ENCODE measurements at places on chromosomes 5 and 9.

DNA sequence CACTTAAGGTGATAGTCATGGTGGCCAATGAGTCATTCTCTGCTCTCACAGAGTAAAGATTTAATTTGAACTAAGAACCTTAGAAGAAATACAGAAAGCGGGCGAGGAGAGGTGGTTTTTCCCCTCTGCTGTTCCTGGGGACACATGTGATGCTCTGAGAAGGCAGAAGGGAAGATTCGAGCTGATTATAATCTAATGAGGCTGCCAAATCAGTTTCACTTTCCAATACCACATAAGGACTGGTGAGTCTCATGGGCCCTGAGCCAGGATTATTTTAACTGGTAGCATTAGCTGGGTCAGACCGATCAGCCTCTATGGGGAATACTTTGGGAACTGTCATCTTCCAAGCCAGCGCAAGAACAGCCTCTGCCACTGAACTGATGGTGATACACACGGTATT is 116.5 kb downstream of the SLC1A3 start:
- DNase-seq: no peak

- no peak for DNase-seq
Measured at GRCh38 chr9:134327671-134328231, 1.5 kb downstream of the RXRA start.

GRCh38 chr9:135879619-135880018 is 27.7 kb downstream of the CAMSAP1 start:
- DNase-seq: no peak

DNA sequence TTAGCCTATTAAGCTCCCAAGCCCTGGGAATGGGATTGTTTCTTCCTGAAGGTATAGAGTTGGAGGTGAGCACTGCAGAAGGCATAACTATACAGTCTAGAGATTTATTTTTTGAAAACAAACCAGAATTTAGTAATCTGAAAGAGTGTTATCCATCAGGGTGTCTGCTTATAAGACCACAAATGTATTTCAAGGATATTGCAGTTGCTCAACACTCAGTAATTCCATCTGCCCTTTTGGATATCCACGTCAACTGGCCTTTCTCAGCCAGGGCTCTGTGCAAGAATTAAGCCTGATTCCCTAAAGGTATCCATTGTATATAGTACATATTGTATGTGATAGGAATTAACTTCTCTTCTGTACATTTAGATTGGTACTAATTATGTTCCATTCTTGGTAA is 15.0 kb upstream of the IL31RA start:
- no peak for DNase-seq

DNA sequence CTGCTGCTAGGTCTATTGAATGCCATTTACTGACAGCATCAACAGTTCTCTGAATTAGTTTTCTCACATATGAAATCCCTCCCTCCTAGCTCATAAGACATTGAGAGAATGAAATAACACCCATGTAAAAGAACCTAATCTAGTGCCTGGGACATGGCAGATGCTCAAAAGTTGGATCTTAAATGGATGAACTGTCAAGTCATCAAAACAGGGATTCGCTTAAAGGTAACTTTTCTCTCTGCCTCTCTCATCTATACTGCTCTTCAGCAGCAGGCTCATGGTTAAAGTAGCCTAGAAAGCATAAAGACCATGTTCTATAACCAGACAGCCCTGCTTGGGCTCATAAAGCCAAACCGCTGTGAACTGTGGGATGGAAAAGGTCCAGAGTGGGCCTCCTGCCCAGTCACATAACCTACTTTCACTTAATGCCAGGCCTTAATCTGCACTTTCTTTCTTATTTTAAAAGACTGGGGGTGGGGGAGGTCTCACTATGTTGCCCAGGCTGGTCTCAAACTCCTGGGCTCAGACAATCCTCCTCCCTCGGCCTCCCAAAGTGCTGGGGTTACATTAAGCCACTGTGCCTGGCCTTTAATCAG is 3.7 kb downstream of the TMEM245 start:
- DNase-seq: peak; percentile 25

- DNase-seq: no peak
Measured at GRCh38 chr5:160064995-160065614, 54.1 kb downstream of the PWWP2A start.

DNA sequence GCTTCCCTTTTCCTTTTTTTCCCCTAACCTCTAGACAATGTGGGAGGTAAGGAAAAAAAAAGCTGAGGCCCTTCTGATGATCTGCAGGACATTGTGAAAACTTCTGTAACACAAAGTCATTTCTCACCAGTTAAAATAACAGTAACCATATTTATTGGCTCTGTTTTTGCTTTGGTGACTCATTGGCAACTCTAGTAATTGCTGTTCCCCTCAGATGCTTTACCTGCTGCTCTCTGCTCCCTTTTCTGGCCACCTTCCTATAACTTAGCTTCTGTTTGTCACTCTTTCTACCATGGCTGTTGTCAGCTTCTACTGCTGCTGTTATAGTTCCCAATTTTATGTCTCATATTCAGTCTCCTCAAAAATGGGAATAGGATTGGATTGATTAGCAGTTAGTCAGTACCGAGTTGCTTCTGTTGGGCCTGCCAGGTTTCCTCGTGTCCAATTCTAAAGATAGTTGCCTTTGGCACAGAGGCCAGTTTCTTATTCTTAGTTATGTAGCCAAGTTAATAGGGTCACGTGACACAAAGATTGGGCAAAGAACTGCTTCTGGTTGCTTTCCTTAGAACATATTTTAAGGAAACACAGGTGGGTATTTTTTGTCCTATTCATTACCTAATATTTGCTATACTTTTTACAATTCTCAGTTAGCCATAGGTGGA is 16.8 kb downstream of the SCAMP1 start:
- DNase-seq: peak; percentile 38

GRCh38 chr5:55896663-55897062 is 45.5 kb downstream of the IL31RA start:
- DNase-seq: peak; percentile 56

GRCh38 chr5:112528928-112529327 is 109.9 kb upstream of the EPB41L4A start:
- DNase-seq: no peak

DNA sequence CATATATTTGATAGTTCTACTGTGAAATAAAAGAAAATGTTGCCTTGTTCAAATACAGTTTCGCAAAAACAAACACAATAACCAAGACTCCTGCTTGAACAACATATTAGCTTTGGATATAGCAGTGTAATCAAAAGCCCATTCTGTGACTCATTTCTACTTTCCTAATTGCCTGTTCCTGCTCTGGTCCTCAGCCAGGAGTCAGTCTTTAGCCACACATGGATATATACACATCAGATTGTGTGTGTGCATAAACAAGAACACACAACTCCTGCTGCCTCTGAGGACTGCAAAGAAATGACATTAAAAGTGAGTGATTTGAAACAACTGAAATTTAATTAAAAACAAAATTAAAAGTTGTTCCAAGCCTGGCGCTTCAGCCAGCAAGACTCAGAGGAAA is 334.8 kb downstream of the TRIM32 start:
- no peak for DNase-seq

DNA sequence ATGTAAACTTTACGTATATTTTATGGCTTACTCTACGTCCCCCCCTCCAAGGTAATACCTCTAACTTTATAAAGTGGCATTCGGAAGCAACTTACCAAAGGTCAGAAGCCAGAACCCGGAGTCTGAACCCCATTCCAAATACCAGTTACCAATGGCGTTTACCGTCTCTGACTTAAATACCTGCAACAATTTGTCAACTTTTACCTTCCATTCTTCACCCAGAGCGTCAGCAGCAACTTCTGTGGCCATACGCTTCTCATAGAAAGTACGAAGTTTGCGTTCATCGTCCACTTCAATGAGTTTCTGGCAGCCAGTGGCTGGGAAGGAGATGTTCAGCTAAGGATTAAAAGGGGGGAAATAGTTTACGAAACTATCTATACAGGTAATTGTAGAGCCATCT is 753 bp downstream of the RPS6 start:
- no peak for DNase-seq

DNA sequence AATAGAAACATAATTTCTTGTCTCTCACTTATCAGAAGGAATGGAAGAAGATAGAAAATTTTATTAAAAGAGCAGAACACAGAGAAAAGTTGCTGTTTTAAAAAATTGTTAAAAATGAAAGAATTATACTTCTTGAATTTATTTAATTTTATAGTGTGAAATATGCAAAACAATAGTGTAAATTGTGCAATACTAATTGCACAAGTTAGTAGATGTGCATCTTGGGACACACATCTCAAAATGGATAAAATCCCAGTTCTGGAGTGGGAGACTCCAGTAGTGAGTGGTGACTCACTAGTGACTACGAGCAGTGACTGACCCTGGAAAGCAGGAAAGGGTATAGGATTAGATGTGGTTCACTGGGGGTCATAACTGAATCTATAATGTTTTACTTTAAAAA is 223.2 kb downstream of the MSX2 start:
- DNase-seq: no peak

DNA sequence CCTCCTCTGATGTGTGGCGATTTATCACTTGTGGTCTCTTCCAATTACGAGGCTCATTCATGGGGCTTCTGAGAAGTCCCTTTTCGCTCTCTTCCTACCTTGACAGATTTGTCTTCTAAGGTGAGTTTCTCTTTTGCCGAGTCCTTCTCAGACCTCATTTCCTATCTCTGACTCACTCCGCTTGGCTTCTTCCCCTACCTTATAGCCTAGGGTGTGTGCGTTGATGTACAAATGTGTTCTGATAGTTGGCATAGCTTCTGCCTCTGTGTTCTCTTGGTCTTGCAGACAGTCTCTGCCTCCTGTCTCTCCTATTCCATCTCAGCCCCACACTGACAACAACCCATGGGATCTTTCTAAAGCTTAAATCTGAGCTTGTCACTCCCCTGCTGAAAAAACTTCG is 56.9 kb upstream of the SHB start:
- no peak for DNase-seq

DNA sequence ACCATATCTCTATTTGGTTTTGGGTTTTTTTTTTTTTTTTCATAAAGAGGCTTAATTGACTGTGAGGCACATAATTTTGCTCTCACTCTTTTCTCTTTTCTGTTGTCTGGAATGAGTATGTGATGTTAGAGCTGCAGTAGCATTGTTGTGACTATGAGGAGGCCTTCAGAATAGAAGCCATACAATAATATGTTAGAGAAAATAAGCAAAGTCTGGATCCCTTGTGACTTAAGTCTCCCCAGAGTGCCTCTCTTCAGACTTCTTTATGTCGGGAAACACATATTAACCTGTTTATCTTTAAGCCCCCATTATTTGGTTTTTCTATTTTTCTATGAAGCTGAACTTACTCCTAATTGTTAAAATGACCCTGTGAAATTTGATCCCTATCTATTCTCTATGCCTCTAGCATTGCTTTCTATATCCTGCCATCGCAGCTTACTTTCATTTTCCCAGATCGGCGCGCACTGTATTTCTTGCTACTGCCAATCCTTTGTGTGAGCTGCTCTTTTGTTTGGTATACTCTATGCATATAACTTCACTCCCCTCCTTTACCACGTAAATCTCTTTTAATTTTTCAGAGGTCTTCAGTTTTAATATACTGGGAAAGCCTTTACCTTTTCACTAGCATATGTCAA is 372.5 kb upstream of the KCNN2 start:
- no peak for DNase-seq

DNA sequence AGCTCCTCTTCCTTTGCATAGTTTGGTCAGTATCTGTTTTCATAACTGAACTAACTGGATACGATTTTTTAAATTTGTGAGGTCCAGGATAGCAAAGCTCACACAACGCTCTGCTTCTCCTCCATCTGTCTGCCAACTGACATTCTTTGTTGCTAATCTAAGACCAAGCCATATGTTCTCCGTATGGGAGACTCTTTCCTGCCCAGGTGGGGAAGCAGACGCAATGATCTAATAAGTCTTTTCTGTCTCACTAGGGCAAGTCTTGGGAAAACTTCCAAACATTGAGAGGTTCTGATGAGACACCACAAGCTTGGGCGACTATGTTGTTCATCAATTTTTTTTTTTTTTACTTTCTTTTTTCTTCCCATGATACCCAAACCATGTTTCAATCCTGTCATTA is 558.5 kb downstream of the EFNA5 start:
- no peak for DNase-seq

DNA sequence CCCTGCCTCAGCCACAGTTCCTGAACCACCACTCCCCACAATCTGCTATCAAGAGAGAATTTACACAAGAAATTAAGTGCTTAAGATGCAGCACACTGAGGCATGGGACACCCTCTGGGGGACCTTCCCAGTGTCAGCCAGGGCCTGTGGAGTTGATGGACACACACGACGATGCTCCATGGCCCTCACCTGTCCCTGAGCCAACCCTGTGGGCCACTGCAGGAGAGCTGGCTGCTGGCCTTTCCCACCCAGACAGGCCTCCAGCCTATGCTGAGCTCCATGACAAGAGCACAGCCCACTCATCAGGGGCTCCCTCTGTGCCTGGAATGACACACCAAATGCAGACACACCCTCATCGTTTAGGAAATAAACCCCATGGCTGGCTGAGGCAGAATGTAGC is 124.6 kb downstream of the ADAMTS16 start:
- no peak for DNase-seq

DNA sequence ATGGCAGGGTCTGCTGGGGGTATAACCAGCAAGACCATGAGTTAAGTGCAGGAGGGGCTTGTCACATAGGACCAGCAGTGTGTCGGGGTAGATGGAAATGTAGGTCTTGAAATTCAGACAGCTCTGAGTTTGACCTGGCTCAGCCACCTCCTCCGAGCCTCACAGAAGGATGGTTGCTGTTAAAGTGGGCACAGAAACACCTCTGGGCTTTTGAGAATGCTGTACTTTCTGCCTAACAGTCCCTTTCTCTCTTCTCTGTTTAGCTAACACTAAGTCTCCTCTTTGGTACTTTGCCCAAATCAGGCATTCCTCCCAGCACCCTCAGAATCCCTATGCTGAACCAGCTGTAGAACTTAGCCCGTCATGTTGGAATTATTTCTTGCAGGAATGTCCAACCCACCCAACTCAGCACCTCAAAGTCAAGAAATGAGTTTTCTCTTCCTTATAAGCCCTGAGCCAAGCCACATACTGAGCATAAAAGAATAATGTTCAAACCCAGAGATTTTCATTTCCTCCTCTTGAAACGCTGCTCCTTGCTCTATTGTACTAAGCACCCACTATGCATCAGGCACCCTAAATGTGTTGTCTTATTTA is 41.7 kb upstream of the MATR3 start:
- DNase-seq: no peak

DNA sequence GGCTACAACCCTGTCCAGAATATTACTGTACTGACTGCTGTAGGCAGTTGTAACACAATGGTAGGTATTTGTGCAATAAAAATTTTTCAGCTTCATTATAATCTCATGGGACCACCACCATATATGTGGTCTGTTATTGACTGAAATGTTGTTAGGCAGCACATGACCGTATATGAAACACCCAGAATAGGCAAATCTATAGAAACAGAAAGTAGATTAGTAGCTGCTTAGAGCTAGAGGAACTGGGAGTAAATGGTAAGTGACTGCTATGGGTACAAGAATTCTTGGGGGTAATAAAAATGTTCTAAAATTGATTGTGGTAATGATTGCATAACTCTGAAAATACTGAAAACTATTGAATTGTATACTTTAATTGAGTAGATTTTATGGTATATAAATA is 185.7 kb downstream of the ESM1 start:
- no peak for DNase-seq

Data from fibroblast of pulmonary artery (primary cell).